Non-pigmented ciliary epithelial cell (primary cell): ENCODE measurements at places on chromosomes 5 and 9.

- DNase-seq: no peak
Measured at GRCh38 chr5:150510460-150511263, 2.7 kb downstream of the NDST1 start.

DNA sequence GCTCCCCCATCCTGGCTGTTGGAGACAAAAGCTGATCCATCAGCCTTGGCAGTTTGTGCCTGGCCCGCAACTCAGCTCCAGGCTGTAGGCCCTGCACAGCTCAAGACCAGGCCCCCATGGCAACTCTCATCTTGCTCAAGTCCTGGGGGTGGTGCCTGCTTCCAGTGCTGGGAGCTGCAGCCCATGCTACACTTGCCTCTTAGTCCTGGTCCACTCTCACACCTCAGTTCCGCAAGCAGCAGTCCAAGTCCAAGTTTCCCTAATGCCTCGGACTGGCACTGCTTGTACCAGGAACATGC lies 14.2 kb downstream of the AHRR start:
- no peak for DNase-seq

- no peak for DNase-seq
Measured at GRCh38 chr9:137683262-137683864, 64.6 kb downstream of the EHMT1 start.

DNA sequence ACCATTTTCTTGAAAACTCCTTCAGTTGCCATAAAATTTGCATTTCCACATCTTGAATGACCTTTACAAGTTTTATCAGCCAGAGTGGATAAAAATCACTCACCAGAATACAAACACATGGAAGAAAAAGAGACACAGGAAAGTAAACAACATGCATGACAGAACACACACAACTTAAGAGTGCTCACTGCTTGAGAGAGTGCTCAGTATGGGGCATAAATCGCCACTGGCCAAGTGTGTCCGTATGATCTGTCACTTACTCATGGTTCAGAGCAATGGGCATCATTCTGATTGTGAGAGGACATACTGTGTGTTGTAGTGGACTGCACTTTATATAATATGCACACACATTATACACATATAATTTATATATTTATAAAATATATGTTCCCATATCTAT lies 155.6 kb upstream of the NTRK2 start:
- no peak for DNase-seq

DNA sequence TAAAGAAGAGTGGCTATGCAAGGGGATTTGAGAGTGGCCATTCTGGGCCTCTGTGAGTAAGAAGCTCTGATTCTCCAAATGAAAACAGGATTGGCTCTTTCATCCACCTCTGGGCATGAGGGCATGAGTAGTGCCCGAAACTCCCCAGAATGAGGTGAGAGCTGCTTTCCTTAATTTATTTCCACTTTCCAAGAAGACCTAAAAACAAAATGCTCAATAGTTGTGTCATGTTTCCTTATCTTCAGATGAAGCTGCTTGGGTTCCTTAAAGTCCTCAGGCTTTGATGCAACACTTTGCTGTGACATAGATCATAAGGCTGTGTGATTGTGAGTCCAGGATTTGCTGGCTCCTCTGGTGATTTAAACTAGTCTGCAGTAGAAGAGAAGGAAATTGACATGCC lies 3.1 kb upstream of the ZCCHC10 start:
- no peak for DNase-seq

DNA sequence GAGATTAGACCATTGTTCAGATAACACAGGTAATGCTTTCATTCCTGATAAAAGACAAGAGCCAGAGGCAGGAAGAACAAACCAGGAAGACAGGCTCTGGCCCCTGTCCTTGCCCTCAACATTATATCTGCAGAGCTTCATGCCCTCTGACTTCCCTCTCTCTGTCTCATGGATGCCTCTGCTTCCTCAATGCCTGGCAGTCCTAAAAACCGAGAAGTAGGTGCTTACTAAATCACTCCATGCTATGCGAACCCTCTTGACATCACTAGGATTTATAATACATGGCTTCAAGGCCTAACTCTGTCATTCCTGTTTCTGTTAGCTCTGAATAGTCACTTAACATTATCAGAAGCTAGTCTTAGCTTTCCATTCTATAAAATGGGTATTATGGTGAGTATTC lies 117.8 kb downstream of the TLR4 start:
- DNase-seq: no peak
